ENCODE measurements at places on chromosomes 12 and 14.

- no peak for DNase-seq
These were observed 14.1 kb downstream of the IL31 start for GRCh38 chr12:122159882-122160281.

- no peak for DNase-seq
These were observed 49.9 kb downstream of the PEBP1 start for GRCh38 chr12:118185602-118186397.

DNA sequence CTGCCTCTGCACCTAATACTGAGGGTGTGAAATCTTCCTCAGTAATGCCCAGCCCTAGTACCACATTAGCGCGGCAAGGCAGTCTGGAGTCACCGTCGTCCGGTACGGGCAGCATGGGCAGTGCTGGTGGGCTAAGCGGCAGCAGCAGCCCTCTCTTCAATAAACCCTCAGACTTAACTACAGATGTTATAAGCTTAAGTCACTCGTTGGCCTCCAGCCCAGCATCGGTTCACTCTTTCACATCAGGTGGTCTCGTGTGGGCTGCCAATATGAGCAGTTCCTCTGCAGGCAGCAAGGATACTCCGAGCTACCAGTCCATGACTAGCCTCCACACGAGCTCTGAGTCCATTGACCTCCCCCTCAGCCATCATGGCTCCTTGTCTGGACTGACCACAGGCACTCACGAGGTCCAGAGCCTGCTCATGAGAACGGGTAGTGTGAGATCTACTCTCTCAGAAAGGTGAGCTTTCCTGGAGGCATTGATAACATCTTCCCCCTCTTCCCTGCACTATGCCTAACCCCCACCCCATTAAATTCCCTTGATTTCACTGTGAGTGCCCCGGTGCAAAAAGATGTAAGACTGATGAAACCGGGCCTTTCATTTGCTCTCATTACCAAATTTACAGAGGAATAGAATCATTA lies 291.4 kb downstream of the NAV3 start:
- DNase-seq = no peak

DNA sequence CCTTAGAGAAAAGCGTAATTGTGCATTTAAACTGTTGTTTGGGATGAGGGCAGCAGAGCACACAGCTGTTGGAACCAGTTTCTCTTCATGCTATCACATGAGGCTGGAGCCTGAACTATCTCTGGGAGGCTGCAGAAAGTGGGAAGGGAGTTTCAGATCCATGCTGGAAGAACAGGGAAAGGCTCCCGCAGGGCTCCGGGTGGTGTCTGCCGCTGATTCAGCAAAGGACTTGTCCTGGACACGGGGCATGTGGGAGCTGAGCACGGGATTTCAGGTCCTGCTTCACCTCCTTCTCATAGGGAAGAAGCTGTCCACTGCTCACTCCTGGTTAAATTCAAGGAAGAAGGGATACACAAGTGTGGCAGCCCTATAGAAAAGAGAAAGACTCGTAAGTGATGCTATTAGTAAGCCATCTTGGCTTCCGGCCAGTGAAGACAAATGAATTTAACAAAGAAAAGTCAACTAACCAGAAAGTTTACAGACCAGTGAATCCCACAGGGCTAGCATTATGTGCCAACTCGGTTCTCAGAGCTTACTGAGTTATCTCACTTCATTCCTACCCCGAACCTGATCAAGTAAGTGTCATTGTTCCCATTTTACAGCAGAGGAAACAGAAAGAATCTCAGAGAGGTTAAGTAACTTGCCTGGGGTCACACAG lies 6.7 kb upstream of the FZD10 start:
- no peak for DNase-seq

- no peak for DNase-seq
These were observed 67.5 kb downstream of the DIP2B start for GRCh38 chr12:50572287-50572686.

- DNase-seq = no peak
These were observed 114.0 kb downstream of the PLXNC1 start for GRCh38 chr12:94262228-94263010.

DNA sequence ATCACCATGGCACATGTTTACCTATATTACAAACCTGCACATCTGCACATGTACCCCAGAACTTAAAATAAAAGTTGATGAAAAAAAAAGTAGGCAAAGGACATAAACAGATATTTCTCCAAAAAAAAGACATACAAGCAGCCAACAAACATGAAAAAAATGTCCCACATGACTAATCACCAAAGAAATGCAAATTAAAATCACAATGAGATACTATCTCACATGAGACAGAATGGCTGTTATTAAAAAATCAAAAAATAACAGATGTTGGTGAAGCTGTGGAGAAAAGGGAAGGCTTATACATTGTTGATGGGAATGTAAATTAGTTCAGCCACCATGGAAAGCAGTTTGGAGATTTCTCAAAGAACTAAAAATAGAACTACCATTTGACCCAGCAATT lies 68.0 kb upstream of the FAR2 start:
- no peak for DNase-seq

GRCh38 chr12:93851257-93851671 lies 174.1 kb downstream of the CRADD start:
- no peak for DNase-seq

- DNase-seq = no peak
These were observed 115.5 kb upstream of the PARP11 start for GRCh38 chr12:3988519-3989217.

GRCh38 chr12:87923361-87923760 lies 105.8 kb downstream of the C12orf50 start:
- no peak for DNase-seq

- no peak for DNase-seq
These were observed 799 bp downstream of the SLC38A6 start for GRCh38 chr14:60981633-60982455.

GRCh38 chr12:131101703-131102492 lies 148.2 kb downstream of the ADGRD1 start:
- no peak for DNase-seq

DNA sequence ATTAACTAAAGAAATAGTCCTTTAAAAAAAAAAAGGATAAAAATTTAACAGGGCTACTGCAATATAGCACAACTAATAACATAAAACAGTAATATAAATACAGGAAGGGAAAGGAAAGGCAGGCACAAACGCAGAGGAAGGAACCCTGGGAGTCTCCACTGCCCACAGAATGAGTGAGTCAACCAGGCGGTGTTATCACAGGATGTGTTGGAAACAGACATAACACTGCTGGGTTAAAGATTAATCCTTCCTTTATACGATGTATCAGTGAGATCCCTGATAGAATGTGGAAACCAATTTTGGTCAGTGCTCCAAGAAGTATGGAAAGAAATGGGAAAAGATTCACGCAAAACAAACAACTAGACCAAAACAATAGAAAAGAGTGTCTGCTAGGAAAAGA lies 47.9 kb downstream of the FGD6 start:
- DNase-seq = no peak

DNA sequence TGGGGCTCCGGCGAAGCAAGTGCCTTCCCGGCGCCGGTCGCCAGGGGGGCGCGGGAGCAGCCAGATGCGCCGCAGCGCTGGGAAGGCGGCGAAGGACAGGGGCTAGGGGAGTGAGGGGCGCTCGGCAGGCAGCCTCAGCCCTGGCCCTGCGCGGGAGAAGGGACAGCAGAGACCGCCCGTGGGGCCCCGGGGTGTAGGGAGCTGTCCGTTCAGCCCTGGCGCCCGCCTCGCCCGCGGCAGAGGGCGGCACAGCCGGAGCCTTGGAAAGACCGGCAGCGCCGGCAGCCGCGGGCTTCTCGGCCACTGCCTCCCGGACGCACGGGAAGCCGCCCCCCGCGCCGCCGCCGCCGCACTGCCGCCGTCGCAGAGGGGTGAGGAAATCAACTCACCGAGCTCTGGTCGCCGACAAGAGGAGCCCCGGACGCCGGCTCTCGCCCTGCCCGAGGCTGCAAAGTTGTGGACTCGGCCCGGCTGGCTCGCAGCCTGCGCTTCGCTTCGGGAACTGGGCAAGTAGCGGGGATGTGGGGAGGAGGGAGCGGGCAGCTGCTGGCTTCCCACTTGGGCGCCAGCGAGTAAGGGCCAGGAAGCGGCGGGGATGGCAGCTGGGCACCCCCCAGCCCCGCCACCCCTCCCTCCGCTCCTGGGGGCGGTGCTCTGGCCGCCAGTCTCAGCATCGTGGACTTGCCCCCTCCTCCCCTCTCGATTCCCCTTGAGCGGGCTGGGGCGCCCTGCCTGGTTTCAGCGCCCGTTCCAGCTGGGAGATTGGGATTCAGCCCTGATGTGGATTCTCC lies at the start of gene ZDHHC22:
TSS of gene ZDHHC22 (minus strand) at position 578 of the 791 bp plus-strand sequence. CDS start 2,053 bp downstream, outside the sequence.
- peak; percentile 90 for DNase-seq

GRCh38 chr12:50517421-50518048 lies 12.8 kb downstream of the DIP2B start:
- no peak for DNase-seq

DNA sequence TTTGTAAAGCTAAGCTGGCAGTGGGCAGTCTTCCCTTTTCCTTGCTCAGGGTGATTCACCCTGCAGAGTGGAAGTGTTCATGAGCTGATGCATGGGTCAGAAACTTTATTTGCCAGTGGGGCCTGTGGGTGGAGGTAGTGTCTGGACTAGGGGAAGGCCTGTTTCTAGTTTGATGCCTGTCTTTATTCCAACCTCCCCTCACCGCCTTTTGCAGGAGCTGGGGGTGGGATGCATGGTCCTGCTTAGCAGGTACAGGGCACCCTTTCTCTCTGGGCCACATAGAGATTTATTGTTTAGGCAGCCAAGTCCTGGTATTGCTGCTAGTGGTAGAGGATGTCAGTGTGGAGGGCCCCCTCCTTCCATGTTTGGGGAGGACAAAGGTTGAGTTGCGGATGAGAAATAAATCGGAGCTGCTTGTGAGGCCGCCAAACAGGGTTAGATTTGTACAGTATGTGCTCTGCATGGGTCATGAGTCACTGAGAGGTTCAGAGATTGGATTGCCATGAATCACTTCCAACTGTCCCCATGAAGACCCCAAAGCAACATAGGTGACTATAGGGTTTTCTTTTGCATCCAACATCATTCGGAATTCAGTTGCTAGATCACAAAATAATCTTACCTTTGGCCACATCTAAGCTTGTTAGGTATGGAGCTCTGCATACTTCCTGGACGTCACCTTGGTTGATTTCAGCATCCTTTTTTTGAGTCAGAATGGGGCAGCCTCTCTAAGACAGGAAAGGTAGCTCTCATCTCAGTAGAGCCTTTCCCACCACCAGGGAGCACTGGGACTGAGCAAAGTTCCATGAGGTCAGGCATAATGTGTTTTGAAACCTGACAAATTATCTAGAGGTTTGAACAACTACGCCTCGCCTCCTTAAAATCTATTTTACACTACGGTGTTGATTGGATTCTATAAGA lies 8.8 kb downstream of the SMOC1 start:
- DNase-seq = no peak

- DNase-seq = no peak
These were observed 4.6 kb upstream of the SYCP3 start for GRCh38 chr12:101743724-101744472.
